H9 (cell line): ENCODE measurements at places on chromosomes 3 and 15. TPM values are rescaled to one million over a fixed set of nuclear protein-coding genes. Genes with fewer than 3 reads are reported as not detected.

The CORO2B gene
- total RNA-seq = 3.1 and 3.2 TPM in 2 replicates

The TGM4 gene
- not detected in 2 replicates for total RNA-seq

The CLDN18 gene
- total RNA-seq = not detected in 2 replicates

The SPATA12 gene
- total RNA-seq = 0.11 and 0.22 TPM in 2 replicates

The AP3B2 gene
- total RNA-seq = 9.8 and 10.6 TPM in 2 replicates

DNA sequence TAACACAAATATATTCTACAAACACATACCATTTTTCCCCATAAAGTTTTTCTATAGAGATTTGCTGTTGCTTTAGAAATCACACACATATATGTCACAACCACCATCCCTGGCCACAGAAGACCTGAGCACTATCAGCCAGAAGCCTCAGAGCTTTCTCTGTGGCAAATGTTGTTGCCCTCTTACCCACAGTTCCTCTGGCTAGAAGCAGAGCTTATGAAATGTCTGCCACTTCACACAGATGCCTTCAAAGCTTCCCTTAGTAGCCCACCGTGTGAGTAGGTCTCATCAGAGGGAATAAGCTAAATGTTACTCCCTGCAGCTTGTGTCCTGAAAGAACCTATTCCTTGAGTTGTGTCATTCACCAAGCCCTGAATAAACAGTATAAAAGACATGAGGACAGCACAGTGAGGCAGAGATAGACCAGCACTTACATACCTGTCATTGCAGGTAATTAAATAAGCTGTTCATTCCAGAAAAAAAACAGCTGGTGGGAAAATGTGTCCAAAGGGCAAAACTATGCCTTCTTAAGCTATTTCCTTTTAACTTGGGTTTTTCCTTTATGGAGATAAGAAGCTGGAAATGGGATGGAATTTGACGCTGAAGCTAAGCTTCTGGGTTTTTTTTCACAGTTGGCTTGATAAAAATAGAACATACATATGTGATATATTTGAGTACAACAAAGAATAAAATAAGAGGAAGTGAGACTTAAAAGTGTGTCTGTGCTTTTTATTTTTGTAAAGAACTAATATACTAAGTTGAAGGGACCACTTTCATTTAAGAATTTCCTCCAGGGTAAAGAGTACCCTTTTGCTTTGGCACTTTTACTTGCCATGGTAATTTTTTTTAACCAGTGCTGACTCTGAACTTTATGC lies 391.4 kb downstream of the KCNH8 start:
- DNase-seq = no peak

DNA sequence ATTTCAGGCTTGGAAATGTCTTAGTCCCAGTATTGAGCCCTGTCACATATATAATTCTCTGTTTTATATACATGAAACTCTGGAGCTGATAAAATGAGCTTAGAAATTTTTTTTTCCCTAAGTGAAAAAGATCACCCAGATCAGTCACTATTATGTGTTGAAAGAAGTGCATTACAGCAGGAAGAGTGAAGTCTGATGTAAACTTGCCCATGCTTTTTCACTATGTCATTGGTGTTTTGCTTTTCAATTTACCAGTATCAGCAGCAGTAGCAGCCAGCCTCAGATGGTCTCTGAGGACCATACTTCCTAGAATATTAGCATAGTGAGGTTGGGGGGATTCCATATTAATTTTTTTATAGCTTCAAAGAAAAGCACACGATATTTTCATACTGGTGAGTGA lies 255.6 kb upstream of the KCNH8 start:
- DNase-seq = no peak

DNA sequence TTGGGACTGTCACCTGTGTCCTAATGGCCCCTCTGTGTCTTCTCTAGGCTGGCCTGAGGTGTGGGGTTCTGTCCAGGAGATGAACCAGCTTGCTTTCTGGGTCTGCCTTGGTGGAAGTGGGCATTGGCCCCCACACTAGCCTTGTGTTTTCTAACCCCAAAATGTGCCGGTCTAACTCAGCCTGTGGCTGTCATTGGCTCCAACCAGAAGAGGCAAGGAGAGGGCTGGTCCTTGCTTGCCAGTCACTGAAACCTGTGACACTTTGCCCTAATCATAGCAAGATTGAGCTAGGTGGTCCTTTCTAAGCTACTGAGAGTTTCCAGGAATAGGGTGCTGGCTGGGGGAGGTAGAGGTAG lies 2.2 kb downstream of the C15orf39 start:
- no peak for DNase-seq

GRCh38 chr15:39963786-39964185 lies 29.9 kb downstream of the EIF2AK4 start:
- DNase-seq = no peak

GRCh38 chr3:66303491-66303901 lies 82.7 kb downstream of the SLC25A26 start:
- DNase-seq = no peak

GRCh38 chr15:59686389-59686788 lies 2.7 kb downstream of the BNIP2 start:
- DNase-seq = no peak

- no peak for DNase-seq
These were observed 37.6 kb upstream of the TP63 start for GRCh38 chr3:189593581-189593980.

DNA sequence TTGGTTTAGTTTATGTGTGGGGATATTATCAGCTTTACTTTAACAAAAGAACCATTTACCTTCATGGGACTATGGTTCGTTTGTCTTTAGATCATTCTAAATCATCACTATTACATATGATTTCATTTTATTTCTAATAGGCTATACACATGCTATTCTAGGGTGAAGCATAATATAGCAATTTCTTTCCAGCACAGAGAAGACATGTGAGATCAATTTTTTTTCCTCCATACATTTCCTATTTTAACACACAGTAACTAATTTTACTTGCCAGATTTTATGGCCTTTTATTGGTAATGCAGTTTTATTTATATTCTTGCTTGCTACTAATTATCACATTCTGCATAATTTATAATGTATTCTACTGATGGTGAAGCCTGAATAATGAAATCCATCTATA lies 287.1 kb downstream of the ROBO1 start:
- DNase-seq = no peak

DNA sequence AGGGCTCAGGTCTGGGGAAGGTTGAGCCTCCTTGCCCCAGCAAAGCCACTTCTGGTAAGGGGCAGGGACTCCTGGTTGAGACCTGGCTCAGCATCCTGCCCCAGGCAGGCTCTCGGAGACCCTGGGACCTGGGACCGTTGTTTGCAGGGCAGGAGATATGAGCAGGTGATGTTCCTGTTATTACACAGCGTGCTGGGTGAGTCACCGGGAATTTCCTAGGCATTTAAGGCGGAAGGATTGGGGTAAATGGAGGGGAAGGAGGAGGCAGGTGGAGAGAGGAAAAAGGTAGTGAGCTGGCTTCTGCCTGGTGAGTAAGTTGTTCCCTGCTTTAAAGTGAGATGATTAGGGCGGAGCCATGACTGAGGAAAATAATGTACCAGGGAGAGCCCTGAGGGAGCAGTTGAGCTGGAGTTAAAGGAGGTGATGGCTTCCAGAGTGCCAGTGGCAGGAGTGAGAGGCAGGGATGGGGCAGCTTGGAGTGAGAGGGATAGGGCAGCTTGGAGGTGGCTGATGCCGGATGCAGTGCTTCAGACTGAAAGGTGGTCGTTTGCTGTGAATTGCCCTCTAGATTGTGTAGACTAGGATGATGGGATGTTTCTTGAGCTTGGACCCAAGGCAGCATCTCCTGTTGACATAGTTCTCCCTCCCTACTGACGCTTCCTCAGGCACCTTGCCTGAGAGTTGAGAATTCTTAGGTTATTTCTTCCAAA lies 79.4 kb downstream of the AAGAB start:
- DNase-seq = no peak

DNA sequence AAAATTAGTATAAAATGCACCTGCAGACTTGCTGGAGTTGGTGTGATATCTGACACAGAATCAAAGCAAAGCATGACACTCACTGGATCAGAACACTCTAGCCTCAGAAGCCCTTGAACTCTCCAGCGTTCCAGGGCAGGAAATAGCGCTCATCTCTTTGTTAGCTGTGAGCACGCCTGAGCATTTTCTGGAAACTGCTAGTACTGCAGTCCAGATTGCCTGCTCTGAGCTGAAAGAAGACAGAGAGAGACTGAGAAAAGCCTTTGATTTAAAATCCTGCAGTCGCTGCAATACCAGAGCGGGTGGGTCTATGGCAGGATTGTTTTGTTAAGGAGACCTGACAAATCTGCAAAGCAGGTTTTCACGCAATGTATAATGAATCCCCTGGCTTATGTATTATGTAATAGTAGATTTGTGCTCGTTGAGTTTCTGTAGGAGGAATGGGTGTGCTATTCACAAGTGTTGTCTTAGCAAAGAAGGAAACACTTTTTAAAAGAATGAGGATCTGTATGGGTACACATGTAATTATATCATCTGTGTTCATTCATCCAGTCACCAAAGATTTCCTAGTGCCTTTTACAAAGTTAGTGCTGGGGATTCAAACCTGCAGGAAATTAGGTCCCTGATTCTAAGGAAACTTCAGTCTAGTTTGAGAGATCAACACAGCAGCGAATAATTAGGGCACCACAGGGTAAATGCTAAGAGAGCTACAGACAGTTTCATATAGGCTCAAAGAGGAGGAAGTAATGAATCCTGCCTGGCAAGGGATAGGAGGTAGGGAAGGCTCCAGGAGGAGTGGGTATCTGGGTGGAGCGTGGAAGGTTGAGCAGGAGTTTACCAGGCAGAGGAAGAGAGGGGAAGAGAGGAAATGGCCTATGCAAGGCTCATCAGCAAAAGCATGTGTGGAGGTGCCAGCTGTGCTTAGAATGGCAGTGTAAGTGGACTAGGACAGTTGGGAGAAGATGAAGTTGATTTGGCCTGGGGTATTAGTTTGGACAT lies 26.1 kb upstream of the MGLL start:
- DNase-seq = no peak

DNA sequence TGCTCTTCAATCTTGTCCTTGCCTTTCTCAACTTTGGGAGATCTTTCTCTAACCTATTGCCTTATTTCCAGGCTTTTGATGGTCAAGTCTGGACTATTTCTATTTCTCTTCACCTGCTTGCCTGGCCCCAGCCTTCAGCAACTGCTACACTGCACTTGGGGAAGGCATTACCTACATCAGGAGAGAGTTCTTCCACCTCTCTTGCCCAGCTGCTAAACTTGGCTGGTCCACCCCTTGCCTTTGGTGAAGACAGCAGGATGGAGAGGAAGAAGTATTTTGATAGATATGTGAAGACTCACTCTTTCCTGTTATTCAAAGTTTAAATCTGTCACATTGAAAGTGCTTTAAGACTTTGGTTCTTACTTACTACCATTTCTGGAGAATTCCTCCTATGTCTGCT lies 574.8 kb downstream of the ZPLD1 start:
- DNase-seq = no peak

GRCh38 chr3:128497305-128498126 lies 4.5 kb upstream of the GATA2 start:
- peak; percentile 92 for DNase-seq

GRCh38 chr3:59808446-59808845 lies 758.6 kb upstream of the CFAP20DC start:
- no peak for DNase-seq

- no peak for DNase-seq
These were observed 21.7 kb downstream of the NBEAL2 start for GRCh38 chr3:47000922-47001730.

DNA sequence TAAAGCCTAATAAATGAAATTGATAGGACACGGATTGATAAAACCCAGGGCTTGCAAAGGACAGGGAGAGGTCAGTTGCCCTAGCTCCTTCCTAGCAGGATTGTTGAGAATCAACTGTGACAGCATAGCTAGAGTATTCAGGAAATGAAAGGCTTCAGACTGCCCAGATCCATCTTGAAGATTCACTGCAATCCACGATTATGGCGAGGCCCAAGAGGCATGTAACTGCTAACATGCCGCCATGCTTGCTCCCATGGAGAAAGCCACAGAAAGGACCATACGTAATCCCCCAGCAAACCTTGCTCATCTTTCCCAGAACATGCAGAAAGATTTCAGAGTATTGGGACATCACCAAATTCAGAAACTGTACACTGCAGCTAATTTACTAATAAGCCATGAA lies 41.3 kb downstream of the MYH15 start:
- DNase-seq = no peak

- no peak for DNase-seq
These were observed 52.9 kb downstream of the CACNA1D start for GRCh38 chr3:53547327-53547726.

GRCh38 chr3:32316976-32317375 lies 74.7 kb upstream of the CMTM7 start:
- no peak for DNase-seq

DNA sequence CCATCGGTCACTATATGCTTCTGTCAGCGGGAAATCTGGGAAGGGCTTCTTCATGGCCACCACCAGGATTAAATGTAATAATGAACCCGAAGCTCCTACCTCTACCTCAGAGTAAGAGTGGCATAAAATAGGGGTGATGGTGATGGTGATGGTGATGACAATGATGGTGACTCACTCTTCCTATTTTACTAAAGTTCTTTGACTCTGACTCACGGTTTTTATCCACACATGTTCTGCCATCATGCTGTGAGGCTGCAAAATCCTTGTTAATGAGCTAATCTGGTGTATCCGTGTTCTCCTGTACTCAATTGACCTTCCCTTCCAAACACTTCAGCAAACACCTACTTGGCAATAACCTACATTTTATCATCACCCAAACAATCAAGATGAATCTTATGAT lies 18.3 kb upstream of the FOXP1 start:
- no peak for DNase-seq

DNA sequence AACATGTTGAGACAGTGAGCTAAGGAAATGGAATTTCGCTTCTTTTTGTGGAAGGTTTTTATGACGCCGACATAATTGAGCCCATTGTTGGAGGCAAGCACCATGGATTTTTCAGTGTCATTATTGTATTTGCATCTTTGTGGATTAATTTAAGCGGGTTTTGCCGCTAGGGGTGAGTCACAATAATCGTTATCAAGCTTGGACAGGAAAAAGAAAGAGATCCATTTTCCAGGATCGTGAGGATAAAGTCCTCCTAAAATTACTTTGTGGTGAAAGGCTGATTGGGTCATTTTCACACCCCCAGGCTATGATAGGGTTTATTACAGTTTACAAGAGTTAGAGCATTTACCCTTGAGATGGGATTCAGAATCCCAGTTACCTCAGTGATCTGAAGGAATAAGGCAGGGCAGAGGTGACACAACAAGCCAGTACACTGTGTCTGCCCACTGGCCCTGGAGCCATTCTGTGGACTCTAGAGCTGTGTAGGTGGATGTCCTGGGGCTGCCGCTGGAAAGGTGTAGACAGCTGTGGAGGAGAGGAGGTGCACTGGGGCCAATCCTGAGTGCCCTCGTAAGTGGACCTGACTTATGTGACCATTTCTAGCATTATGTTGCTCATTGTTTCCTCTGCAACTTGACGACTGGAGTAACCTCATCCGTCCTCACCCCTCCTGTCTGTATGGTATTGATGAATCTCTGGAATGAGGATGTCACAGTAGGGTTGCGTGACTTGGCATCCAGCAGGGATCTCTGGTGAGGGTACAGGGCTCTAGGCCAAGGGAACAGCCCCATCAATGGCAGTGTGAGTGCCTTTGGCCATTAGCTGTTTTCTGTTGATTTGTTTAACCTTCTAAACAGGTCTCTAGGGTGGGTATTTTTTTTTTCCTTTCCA lies 370.1 kb downstream of the LRTM1 start:
- no peak for DNase-seq
